Smooth muscle cell of the pulmonary artery (primary cell): ENCODE measurements at places on chromosomes 2 and 18. TPM values are rescaled to one million over a fixed set of nuclear protein-coding genes. Genes with fewer than 3 reads are reported as not detected.

The NT5DC4 gene
- total RNA-seq = 0.33 TPM in 1 of 2 replicates, not detected in the other

The TFPI gene
- total RNA-seq = 150 and 489 TPM in 2 replicates

The EVX2 gene
- not detected in 2 replicates for total RNA-seq

The TXNL4A gene
- total RNA-seq = 45.2 and 54.2 TPM in 2 replicates

The CAPN14 gene
- total RNA-seq = 0.23 and 0.26 TPM in 2 replicates

The DUSP19 gene
- total RNA-seq = 4.3 and 7.6 TPM in 2 replicates

The DNPEP gene
- total RNA-seq = 68.5 and 91.9 TPM in 2 replicates

The TSPYL6 gene
- not detected in 2 replicates for total RNA-seq

The RTP5 gene
- not detected in 2 replicates for total RNA-seq

The SFTPB gene
- not detected in 2 replicates for total RNA-seq

The TCF23 gene
- total RNA-seq = not detected in 2 replicates

The ARHGAP25 gene
- 0.10 and 0.91 TPM in 2 replicates for total RNA-seq

The UGT1A5 gene
- not detected in 2 replicates for total RNA-seq

The SULT1C2 gene
- total RNA-seq = 0.07 and 0.23 TPM in 2 replicates

The PROM2 gene
- total RNA-seq = 0.20 and 0.56 TPM in 2 replicates

The AGXT gene
- total RNA-seq = not detected in 2 replicates

The CPS1 gene
- 5.3 and 30.0 TPM in 2 replicates for total RNA-seq

The CCDC102B gene
- 7.1 and 64.7 TPM in 2 replicates for total RNA-seq

The TEKT4 gene
- not detected in 2 replicates for total RNA-seq

The HSPD1 gene
- 151 and 181 TPM in 2 replicates for total RNA-seq

The TBC1D8 gene
- 9.7 and 12.1 TPM in 2 replicates for total RNA-seq

The RIOK3 gene
- total RNA-seq = 74.8 and 89.1 TPM in 2 replicates

The RAD51AP2 gene
- 0.03 TPM in 1 of 2 replicates, not detected in the other for total RNA-seq

The GLI2 gene
- 8.9 and 10.0 TPM in 2 replicates for total RNA-seq

The IL36RN gene
- total RNA-seq = not detected in 2 replicates

The CCDC74B gene
- total RNA-seq = 5.0 TPM in 2 replicates

The CTAGE1 gene
- 0.07 TPM in 1 of 2 replicates, not detected in the other for total RNA-seq
